ENCODE measurements at places on chromosomes 5 and 9.

DNA sequence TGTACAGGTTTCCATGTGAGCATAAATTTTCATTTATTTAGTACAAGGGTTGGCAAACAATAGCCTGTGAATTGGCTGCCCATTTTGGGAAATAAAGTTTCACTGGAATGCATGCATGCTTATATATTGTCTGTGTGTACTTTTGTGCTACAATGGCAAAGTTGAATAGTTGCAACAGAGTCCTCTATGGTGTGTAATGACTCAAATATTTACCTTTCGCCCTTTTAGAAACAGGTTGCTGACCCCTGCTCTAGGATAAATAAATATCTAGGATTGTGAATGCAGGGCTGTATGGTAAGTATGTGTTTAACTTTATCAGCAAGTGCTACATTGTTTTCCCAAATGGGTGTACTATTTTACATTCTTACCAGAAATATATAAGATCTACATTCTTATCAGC, 47.2 kb downstream of the XRCC4 start:
- DNase-seq: no peak

DNA sequence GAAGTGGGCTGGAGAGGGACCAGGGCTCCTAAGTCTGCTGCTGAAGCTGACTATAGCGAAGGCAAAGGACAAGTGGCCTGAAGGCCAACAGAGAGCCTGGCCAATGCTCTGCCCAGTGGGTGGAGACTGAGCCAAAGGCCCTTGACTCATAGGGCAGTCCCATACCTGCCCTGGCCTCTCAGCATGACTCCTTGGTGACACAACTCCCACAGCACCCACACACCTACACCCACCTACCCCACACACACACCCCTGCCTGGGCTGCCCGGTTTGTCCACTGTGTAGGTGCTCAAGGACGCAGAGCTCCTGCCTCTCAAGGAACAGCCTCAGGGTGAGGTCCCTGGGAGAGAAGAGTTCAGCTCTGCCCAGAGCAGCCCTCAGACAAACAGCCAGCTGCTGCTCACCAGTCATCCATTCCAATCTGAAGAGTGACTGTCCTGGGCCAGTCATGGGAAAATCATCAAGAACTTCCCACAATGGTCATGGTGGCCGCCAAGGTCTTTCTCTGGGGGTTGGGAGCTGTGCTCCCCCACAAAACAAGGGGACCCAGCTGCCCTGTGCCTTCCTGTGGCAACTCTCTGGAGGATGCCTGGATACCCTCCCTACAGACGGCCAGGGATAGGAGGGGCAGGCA, 5.0 kb downstream of the TNIP1 start:
- no peak for DNase-seq

DNA sequence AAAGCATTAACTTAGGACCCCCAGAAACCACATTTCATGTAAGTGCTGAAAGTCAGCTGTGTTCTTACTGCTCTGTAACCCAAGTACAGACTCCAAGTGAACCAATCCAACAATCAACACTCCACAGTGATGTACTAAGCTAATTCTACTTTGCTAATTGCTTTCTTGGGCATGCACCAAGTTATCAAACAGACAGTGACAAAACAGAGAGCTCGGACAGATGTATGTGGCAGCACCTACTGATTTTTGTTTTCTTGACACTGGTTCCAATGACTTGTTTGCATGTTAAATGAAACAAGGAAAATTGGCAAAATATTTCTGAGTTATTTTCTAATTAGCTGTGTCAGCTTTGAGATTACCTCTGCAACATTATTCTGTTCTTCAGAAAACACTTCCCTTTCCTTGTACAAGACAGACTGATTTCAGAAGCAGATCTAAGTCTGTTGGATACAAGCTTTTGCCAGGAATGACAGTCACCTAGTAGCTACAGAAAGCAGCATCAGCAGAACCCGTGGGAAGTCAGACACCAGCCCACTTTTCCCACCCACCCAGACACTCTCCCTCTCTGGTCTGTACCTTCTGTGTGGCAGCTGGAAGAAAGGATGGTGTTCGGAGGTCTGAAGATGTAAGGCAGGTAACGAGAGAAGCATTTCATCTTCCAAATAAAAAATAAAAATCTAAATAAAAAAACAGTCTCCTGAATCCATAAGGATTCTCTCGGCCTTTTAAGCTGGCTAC, 176.7 kb upstream of the PPP2R2B start:
- DNase-seq: no peak

DNA sequence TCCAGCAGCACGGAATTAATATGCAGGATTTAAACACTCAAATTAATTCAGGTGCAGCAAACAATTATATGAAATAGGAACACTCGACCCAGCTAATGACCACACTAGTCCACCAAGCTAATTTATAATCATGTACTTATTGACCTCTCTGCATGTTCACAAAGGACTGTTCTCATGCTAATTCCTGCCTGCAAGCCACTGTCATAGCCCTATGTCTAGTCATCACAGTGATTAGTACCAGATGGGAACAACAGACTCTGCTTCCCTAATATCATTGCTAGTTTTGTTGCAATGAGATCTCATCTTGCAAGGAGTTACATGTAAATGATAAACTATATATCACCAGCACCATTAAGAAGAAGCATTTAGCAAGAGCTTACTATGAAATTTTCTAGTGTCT, 553.0 kb upstream of the GRAMD2B start:
- DNase-seq: no peak

DNA sequence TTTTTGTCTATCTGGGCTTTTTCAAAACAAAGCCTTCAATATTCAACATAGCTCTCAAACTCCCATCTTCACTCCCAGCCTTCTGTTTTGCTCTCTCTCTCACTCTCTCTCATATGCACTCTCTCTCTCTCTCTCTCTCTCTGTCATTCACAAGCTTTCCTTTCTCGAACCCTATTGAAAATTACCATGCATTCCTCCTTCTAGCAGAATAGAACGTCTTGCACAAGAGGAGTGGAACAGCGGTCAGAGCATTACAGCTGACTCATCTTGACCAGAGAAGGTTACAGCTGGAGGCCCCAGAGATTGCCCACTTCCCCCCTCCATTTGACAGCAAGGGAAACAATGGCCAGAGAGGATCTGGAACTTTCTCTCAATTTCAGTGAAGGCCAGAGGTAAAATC, 51.0 kb upstream of the LIFR start:
- no peak for DNase-seq

- DNase-seq: no peak
Observed at GRCh38 chr5:123543438-123543837, 31.5 kb downstream of the CSNK1G3 start.

GRCh38 chr5:56164376-56164775, 68.8 kb downstream of the ANKRD55 start:
- DNase-seq: no peak

All from tibial artery (tissue), 4 donors.